Neural cell (in vitro differentiated cells): ENCODE measurements at places on chromosomes 12 and 14. TPM values are rescaled to one million over a fixed set of nuclear protein-coding genes. Genes with fewer than 3 reads are reported as not detected.

Gene DNAJC22
- polyA plus RNA-seq = 0.54 and 1.1 TPM in 2 replicates

Gene RFLNA
- 5.6 and 9.6 TPM in 2 replicates for polyA plus RNA-seq

Gene ETFBKMT
- polyA plus RNA-seq = 1.0 and 1.7 TPM in 2 replicates

Gene CCDC60
- not detected in 2 replicates for polyA plus RNA-seq

Gene HSPA2
- 0.25 TPM in 1 of 2 replicates, not detected in the other for polyA plus RNA-seq

Gene PSEN1
- polyA plus RNA-seq = 39.2 and 40.3 TPM in 2 replicates

Gene E2F7
- 0.48 and 0.52 TPM in 2 replicates for polyA plus RNA-seq

Gene SYCP3
- 2.1 and 3.4 TPM in 2 replicates for polyA plus RNA-seq

Gene WNT5B
- 17.0 and 17.4 TPM in 2 replicates for polyA plus RNA-seq

Gene AQP6
- not detected in 2 replicates for polyA plus RNA-seq

Gene HOXC9
- polyA plus RNA-seq = not detected in 2 replicates

Gene SDSL
- polyA plus RNA-seq = 0.54 and 2.7 TPM in 2 replicates

Gene SETD1B
- polyA plus RNA-seq = 2.6 and 3.2 TPM in 2 replicates

Gene ZBTB42
- not detected in 2 replicates for polyA plus RNA-seq

Gene CCDC177
- polyA plus RNA-seq = 3.2 and 4.3 TPM in 2 replicates

Gene SETD3
- polyA plus RNA-seq = 44.0 and 49.6 TPM in 2 replicates

Gene MMP19
- polyA plus RNA-seq = not detected in 2 replicates

Gene MYO1H
- 9.2 and 10.6 TPM in 2 replicates for polyA plus RNA-seq

Gene BEGAIN
- polyA plus RNA-seq = 10.9 and 28.2 TPM in 2 replicates

Gene ZNF384
- 25.8 and 30.2 TPM in 2 replicates for polyA plus RNA-seq

Gene RIN3
- not detected in 2 replicates for polyA plus RNA-seq

Gene KRT82
- not detected in 2 replicates for polyA plus RNA-seq

Gene NT5DC3
- polyA plus RNA-seq = 3.3 and 4.0 TPM in 2 replicates

Gene EXOC3L4
- polyA plus RNA-seq = not detected in 2 replicates

Gene BCAT1
- 26.1 and 31.3 TPM in 2 replicates for polyA plus RNA-seq

Gene ASCL1
- polyA plus RNA-seq = 3.4 and 5.0 TPM in 2 replicates

Gene DDIT3
- 24.0 and 25.8 TPM in 2 replicates for polyA plus RNA-seq

Gene P2RX2
- polyA plus RNA-seq = not detected in 2 replicates

Gene OTX2
- 2.1 and 3.2 TPM in 2 replicates for polyA plus RNA-seq

Gene FSCB
- not detected in 2 replicates for polyA plus RNA-seq
